ENCODE measurements at places on chromosomes 4 and X.

GRCh38 chrX:109346491-109346890 is 135.4 kb downstream of the GUCY2F start:
- DNase-seq, result no peak

GRCh38 chr4:98068495-98068894 is 74.8 kb downstream of the STPG2 start:
- no peak for DNase-seq

- DNase-seq, result no peak
Observed at GRCh38 chr4:120718979-120719566, 203.5 kb downstream of the PRDM5 start.

DNA sequence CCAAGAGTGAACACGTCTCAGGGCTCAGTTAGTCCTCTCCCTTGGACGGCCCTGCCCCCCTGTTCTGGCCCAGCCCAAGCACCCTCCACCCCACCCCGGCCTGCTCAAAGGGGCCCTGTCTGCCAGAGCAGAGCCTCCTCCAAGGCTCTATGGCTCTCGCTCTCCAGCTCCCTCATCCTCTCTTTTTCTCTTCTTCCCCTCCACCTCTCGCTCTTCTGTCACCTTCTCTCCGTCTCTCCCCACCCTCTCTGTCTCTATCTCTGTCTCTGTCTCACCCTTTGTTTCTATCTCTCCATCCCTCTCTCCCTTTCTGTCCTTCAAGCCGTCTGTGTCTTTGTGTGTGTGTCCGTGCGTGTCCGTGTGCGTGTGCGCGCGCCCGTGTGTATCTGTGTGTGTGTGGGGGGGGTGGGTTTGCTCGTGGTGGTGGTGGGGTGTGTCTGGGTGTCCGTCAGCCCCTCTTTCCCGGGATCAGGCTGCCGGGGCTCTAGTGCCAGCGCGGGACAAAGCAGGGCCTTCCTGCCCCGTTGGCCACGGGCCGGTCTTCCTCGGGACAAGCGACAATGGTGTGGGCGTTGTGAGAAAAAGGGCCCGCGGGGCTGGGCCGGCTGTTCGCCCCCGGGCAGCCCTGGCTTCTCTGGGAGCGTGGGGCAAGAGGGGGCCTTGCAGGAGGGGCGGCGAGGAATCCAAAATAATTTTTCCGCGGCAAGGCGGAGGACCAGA is 8.7 kb downstream of the FRG2 start:
- no peak for DNase-seq

DNA sequence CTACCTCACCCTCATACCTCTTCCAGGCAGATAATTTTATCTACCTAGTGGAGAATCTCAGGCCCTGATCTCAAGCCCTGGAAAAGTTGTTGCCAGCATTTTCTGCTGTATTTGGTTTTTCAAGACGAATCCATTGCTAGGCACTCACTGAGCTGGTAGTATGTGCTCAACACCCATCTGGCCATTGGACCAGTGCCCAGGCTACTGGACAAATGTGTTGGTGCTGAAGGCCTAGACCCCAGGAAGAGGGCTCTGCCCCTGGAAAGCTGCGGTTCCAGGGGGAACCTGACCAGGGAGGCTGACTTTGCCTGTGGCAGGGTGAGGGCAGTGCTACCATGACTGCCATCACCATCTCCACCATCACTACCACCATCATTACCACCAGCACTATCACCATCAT is 72.4 kb downstream of the PSAPL1 start:
- no peak for DNase-seq

DNA sequence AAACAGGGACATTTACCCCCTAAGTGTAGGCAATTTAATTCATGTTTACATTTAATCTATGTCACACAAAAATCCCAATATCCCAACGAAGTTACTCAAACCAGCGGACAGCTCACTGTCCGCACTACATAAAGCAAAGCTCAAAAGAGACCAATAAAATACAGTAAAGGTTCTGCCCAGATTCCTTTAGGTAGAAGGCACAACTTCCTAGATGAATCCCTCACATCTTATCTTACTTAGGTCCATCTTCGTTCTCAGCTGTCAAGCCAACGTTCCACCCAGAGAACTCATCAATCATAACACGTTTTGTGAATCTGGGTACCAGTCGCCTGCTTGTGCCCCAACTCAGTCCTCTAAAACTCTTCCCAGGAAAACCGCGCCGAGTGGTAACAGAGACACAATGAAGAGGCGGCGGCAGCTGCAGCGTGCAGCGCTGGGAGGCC is 1.7 kb downstream of the HNRNPDL start:
- DNase-seq, result no peak

DNA sequence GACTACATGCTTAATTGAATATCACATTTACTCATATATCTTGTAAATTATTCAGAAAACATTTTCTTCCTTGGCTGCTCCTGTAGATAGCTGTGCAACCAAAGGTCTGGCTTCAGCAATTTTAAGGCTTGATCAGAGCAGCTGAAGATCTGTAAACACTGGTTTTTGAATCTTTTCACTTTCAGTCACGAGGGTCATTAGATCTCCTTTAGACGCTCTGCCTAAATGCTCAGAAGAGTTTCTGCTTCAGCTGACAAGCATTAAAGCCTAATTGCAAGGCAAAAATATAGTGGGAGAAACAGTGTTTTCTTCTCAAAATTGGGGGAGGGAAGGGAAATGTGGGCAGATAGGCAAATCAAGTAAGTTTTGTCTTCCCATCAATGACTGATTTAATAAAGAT is 25.7 kb downstream of the TRPC5 start:
- no peak for DNase-seq

- DNase-seq, result no peak
Observed at GRCh38 chr4:113336556-113336955, 287.1 kb downstream of the ANK2 start.

GRCh38 chrX:83508006-83508405 is at the start of gene POU3F4:
Gene POU3F4, plus strand, starts transcription at chrX:83508290. Its CDS starts 35 bp downstream, at chrX:83508325.
- DNase-seq, result no peak

GRCh38 chrX:123846577-123847038 is 13.2 kb upstream of the XIAP start:
- no peak for DNase-seq

GRCh38 chr4:125184116-125184515 is 130.6 kb upstream of the FAT4 start:
- no peak for DNase-seq

- DNase-seq, result peak; percentile 12
Observed at GRCh38 chr4:87093443-87094123, 126.8 kb downstream of the KLHL8 start.

GRCh38 chr4:19382993-19383756 is 868.5 kb upstream of the SLIT2 start:
- DNase-seq, result no peak

DNA sequence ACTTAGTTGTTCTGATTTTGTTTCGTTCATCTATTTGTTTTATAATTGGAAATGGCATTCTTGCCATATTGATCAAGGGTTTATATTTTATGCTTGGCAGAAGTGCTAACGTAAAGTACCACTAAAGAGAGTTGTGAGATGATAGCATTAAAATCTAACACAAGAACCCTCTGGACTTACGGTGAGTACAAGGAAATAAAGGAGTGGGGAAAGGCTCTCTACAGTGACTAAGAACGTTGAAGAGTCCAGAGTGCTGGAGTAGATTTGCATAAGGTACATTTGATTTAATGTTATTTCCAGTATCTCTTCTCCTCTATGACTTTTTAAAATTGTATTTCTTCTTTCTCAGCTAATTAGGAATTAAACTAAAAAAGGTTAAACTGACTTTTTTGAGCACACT is 612.6 kb downstream of the DMD start:
- no peak for DNase-seq

DNA sequence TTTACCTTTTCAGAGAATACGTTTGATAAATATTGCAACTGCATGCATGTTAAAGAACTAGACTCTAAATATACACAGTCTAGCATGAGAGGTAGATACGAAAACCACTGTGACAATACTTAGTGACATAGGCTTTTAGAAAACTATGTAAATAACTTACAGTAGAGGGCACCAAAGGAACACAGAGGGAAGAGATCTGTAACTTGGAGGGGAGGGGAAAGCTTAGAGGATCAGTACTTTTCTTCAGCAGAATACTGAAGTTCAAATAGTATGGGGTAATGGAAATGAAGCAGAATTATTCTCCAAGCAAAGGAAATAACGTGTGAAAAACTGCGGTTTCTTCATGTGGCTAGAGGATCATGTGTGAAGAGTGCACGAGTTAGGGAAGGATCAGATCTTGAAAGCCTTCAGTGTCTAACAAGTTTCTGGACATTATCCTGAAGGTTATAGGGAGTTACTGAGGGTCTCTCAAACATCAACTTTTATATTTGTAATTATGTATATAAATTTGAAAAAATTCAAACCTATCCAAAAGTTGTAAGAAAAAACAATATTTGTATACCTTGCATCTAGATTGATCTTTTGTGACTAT is 264.3 kb downstream of the NPFFR2 start:
- DNase-seq, result no peak

- no peak for DNase-seq
Observed at GRCh38 chr4:56426273-56426672, 9.1 kb downstream of the PPAT start.

DNA sequence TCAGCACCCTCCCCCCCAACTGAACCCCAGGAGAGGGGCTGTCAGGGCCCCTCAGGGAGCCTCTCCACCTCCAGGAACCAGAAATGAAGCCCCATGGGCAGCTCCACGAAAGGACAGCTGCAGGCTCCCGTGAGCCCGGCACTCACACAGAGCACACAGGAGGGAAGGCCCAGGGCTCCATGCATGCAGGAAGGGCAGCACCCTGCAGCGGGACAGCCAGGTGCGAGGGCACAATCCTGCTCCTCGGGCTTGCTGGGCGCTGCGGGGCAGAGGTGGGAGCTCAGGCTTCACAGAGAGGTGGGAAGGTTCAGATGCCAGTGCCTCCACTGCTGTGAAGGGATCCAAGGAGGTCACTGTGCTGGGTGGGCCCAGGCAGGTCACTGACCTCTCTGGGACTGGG is 90.0 kb downstream of the HMX1 start:
- DNase-seq, result no peak

GRCh38 chrX:16457239-16457638 is 192.7 kb upstream of the S100G start:
- no peak for DNase-seq

DNA sequence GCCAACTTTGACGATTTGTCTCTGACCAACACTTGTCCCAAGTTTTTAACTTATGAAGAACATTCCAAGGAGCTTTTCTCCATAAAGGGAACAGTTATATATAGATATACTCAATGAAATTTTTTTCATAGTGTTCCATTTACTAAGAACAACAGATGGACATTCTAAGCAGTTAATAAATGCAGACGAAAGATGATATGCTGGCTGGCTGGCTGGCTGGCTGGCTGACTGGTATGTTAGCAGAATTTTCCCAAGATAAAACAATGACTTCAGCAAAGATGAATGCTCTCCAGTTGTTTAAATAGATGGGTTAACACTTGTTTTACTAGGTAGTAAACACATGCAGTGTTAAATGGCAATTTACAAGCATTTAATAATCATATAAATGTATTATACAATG is 62.2 kb downstream of the SPANXN3 start:
- no peak for DNase-seq

DNA sequence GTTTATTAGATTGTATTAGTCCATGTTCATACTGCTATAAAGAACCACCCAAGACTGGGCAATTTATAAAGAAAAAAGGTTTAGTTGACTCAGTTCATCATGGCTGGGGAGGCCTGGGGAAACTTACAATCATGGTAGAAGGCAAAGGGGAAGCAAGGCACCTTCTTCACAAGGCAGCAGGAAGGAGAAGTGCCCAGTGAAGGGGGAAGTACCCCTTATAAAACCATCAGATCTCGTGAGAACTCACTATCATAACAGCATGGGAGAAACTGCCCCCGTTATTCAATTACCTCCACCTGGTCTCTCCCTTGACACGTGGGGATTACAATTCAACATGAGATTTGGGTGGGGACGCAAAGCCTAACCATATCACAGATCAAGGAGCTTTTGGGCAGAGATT is 8.1 kb upstream of the HSD17B13 start:
- DNase-seq, result no peak

GRCh38 chr4:1453731-1454130 is 47.5 kb upstream of the NKX1-1 start:
- DNase-seq, result no peak

DNA sequence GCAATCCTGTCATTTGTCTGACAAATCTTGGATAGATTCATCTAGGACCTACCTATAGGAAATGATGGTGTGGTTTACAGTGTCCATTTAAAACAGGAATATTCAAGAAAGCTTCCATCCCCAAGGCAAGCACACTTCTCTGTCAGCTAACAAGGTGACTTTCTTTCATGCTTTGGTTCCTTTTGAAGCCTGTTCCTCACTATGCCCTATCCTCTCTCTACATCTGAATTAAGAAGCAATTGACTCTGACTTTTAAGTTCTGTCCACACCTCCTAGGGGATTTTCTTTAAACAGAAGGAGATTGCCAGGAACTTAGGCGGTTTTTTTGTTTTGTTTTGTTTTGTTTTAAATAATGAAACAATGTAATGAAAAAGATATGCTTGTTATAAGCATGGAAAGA is 1181.4 kb upstream of the TENM3 start:
- no peak for DNase-seq

DNA sequence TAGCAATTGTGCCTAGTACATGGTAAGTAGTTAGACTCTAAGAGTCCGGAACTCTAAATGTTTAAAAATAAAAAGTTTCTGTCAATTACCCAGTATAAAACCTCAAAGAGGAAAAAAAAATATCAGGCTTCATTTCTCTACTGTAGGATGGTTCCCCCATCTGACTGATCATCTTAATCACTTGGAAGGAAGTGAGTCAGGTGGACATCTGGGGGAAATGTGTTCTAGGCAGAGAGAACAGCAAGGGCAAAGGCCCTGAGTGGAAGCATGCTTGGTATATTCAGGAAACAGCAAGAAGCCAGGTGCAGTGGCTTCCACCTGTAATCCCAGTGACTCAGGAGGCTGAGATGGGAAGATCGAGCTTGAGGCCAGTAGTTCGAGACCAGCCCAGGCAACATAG is 2.9 kb upstream of the EIF1AX start:
- no peak for DNase-seq

- no peak for DNase-seq
Observed at GRCh38 chr4:26820346-26820745, 40.3 kb upstream of the STIM2 start.

- DNase-seq, result no peak
Observed at GRCh38 chr4:780716-781492, 45.0 kb downstream of the CPLX1 start.

GRCh38 chr4:147370881-147371280 is 110.0 kb upstream of the EDNRA start:
- no peak for DNase-seq

DNA sequence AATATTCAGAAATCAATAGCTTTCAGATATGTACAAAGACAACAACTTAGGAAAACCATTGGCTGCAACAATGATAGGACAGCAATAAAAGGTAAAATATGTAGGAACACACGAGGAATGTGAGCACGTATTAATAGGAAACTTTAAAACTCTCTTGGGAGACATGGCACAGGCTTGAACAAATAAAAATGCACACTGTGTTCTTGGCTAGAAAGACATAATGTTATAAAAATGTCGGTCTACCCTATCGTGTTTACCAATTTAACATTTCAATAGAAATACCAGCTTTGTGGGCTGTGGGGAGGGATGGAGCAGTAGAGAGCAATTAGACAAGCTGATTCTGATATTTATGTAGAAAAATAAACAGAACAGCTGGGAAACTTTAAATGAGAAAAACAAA is 69.0 kb upstream of the FAM9B start:
- DNase-seq, result no peak

All from stimulated activated CD4-positive, alpha-beta T cell treated with anti-CD3 and anti-CD28 coated beads, Interleukin-12 subunit alpha, Interleukin-12 subunit beta, amount 100 ng/mL, for 4 hours (primary cell).